ENCODE measurements at places on chromosomes 2 and 18.

GRCh38 chr2:183984871-183985270 is 613.5 kb upstream of the ZNF804A start:
- no peak for DNase-seq

DNA sequence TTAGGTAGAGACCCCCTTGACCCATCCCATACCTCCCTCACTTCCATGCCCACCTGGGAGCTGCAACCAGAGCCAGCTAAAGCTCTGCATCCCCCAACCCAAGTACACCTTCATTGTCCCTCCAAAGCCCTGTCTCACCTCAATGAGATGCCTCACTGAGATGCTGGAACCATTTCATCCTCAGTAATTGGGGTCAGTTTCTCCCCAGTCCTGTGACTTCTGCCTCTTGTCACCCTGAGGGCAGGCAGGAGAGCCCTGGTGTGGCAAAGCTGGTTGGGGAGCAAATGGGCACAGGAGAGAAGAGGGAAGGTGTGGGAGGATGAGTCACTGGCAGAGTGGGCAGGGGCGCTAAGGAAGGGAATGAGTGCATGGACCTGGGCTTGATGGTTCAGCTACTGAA is 27.9 kb upstream of the NT5DC4 start:
- DNase-seq, result no peak

DNA sequence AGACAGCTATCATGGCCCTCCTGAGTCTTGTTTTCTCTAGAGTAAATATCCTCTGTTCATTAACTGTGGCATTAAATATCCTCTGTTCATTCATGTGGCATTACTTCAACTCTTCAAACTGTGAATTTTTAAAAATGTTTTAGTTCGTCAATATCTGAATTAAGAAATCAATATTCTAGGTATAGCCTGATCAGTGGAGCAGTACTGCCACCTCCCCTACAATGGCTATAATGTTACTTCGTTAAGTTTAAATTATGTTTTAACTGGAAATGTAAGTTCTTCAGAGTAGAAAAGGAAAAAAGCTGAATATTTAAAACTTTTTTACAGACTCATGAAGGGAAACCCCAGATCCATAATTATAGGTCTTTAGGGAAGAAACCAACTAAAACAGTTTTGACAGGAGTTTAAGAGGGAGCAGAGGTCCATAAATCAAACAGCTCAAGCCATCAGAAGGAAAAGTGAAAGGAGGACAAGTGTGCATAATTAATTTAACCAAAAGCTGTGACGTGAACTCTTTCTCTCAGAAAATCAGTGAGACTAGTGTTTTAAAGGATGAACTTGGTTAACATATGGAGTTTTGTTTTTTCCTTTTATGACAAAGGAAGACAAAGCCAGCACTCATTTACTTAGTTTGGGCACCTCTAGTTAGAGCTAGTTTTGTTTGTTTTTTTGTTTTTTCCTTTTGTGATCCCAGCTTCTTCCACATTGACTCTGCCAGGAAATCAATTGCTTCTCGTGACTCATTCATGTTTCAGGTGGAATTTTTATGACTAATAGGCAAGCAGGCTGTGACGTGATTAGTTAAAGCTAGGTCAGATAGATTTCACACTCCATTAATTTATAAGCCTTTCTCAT is 44.9 kb downstream of the RBBP8 start:
- DNase-seq, result no peak

DNA sequence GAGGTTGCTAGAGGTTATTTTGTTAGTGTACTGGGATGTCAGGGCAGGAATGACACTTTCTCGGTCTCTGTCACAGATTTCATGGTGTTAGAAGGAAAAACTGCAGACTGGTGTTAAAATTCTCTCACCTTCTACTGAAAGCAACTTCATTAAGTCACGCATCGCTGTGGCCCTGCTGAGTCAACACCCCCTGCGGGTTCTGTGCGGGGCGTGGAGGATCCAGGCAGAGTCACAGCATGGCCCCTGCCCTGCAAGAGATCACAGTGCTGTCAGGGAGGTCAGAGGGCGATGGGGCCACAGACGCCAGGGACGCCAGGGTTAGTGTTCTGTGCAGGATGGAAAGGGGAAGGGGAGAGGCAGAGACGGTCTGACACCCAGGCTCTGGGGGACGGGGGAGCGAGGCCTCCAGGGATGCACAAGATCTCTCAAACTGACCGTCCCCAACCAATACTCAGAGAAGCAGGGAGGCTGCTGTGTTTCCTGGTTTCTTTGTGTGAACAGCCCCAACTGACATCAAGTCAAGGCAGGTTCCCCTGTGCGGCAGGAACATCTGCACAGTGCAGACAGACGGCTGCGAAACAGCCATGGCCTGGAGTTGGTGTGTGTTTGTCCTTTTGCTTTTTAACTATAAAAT is 354.9 kb upstream of the SALL3 start:
- DNase-seq, result no peak

GRCh38 chr18:23616258-23616657 is 30.0 kb upstream of the NPC1 start:
- DNase-seq, result no peak

- DNase-seq, result no peak
These were observed 673.1 kb upstream of the FSHR start for GRCh38 chr2:49827366-49827765.

- no peak for DNase-seq
These were observed 215.6 kb upstream of the ARL4C start for GRCh38 chr2:234712421-234712935.

GRCh38 chr2:152445791-152446201 is 110.8 kb downstream of the FMNL2 start:
- DNase-seq, result no peak

- no peak for DNase-seq
These were observed 812 bp downstream of the SOWAHC start for GRCh38 chr2:109614715-109615636.

DNA sequence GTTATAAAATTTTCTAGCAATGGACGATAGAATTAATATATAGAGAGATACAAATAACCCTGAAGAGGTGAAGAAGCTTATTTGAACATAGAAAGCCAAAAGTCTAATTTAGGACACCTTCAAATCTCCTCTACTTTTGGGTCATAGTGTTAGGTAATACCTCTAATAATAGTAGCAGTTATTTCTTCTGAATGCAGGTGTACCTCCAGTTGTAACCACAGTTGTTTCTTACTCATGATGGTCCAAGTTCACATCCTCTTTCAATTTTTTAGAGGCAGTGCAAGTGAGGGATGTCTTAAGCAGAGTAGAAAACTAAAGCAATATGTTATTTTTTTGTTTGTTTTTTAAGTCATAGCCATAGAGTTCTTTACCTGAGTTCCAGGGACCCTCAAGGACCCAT is 429.5 kb downstream of the CCDC85A start:
- DNase-seq, result no peak

- no peak for DNase-seq
These were observed 79.5 kb upstream of the GPC1 start for GRCh38 chr2:240355962-240356361.

- DNase-seq, result peak; percentile 21
These were observed 54.4 kb downstream of the STK39 start for GRCh38 chr2:168192839-168193616.

Measured in T-helper 22 cell (primary cell).